ENCODE measurements at places on chromosomes 2 and 18.

GRCh38 chr2:217231212-217231611 is 371.3 kb upstream of the TNP1 start:
- DNase-seq: no peak

- DNase-seq: no peak
These were observed 46.2 kb upstream of the TRIM43B start for GRCh38 chr2:95530734-95531133.

DNA sequence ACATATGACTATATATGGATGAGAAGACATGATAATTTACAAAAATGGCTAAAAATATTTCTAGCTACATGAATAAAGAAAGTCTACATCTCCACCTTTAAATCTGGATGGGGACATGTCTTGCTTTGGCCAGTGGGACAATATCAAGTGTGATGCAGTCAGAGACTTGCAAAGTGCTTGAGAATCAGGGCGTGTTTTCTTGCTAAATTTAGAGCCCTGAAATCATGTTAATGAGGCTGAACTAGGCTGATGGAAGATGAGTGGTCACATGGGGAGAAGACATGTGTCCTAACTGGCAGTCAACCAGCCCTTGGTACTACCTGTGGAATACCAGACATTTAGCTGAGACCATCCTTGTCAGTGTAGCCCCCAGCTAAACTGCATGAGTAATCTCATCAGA is 278.5 kb upstream of the RGPD4 start:
- DNase-seq: no peak

- DNase-seq: no peak
These were observed 19.9 kb upstream of the SCYGR1 start for GRCh38 chr2:227407591-227408151.

GRCh38 chr2:157433394-157433793 is 10.5 kb downstream of the CYTIP start:
- DNase-seq: no peak

DNA sequence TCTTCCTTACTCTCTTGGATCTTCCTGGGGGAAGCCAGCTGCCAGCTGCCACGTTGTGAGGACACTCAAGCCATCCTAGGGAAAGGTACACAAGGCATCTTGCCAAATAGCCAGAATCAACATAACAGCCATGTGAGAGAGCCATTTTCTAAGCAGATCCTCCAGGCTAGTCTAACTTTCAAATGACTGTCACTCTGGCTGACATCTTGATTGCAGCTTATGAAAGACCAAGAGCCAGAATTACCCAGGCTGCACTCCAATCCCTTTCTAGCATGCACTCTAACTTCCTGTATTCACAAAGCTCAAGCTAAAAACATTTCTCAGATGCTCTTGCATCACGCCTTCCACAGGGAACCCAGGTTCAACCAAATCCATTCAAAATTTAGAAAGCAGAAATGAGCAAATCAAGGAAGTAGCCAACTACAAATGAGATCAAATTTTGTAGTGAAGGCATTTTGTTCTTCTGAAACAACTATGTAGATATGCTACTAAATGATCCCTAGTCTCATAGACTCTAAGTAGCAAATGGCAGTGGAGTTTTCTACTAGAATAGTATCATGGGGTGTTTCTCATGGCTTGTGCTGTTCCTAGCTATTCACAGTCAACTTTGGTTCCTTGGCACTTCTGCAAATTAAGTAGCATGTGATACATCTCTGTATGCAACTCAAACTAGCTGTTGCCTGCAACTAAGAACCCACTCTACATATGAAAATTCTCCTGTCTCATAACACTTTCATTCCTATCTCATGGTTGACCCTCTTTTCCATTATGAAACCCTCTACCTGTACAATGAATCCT is 281.9 kb downstream of the ZEB2 start:
- DNase-seq: no peak

GRCh38 chr2:190199530-190199929 is 120.1 kb downstream of the HIBCH start:
- DNase-seq: no peak

GRCh38 chr2:229530434-229530833 is 183.9 kb downstream of the DNER start:
- DNase-seq: no peak

DNA sequence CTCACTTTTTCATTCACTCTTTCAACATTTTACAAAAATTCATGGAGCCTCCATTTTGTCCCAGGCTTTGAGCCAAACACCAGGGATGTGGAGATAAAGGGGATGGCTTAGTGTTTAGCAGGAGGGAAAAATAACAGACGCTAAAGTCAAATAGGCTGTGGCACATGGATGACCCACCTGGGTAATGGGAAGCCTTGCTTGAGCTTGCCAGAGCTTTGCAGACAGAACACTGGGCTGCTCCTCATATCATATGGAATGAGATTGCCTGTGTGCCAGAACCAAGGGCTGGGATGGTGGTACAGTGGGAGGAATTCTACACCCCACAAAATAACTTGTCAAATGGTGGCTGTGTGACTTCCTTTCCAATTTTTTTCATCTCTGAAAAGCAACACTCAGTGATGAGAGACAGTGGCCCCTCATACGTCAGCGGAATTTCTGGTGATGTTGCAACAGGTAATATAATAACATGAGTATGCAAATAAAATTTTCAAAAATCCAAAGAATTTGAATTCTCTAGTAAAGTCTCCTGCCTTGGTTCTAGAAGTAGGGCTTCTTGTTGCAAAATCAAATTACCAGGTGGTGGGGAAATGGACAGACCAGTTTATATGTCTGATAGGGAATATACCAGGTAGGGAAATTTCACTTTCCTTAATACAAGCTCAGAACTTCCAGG is 252.9 kb downstream of the CLIP4 start:
- no peak for DNase-seq

GRCh38 chr2:140164449-140164848 is 1384.3 kb upstream of the NXPH2 start:
- no peak for DNase-seq

GRCh38 chr2:176566961-176567360 is 297.7 kb downstream of the MTX2 start:
- DNase-seq: no peak

GRCh38 chr18:26052505-26052904 is 37.9 kb downstream of the SS18 start:
- DNase-seq: no peak

GRCh38 chr18:35661483-35662146 is 80.1 kb downstream of the GALNT1 start:
- DNase-seq: no peak

- no peak for DNase-seq
These were observed 109.8 kb upstream of the SEC11C start for GRCh38 chr18:59029663-59030429.

DNA sequence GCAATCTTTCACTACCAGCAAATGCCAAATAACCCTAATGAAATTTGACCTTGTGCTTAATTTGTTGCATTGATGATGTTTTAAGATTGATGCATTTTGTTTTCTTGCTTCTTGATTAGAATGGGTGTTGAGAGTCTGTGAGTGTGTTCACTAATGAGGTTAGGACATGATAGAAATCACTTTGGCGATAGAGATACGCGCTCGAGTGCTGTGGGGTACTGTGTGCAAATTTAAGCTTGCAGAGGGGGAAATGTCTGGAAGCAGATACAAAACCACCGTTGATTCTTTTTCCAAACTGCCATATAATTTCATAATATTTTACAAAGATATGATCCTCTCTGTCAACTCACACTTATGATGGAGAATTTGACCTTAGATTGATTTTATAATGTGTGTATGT is 200.9 kb downstream of the PIEZO2 start:
- no peak for DNase-seq

DNA sequence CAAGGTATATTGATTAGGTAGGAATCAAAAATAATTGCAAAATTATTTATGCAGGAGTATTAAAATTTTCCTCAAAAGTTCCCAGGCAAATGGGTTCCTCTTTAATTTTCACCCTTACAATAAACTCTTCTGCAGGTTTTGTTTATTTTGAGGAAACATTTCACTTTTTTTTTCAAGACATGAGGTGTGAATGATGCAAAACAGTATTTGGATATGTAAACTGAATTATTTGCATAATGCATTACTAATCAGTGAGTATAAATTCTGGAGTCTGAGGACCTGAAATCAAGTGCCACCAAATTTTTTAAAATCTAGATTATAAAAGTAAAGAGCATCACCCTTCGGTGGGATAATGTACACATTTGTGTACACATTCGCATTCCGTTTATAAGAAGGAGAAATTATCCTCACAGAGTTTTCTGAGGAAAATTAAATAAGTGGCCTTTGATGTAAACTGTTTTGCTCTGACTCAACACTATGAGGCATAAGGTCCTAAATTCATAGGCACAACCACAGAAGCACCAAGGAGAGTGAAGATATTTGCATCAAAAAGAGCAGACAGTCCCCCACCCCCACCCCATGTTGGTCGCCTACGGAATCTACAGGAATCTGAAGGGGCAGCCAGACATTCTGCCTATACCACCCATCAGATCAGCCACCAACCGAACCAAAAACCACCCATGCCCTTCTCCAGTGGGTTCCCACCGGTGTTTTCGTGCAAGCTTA is 33.1 kb downstream of the BCL11A start:
- DNase-seq: no peak

DNA sequence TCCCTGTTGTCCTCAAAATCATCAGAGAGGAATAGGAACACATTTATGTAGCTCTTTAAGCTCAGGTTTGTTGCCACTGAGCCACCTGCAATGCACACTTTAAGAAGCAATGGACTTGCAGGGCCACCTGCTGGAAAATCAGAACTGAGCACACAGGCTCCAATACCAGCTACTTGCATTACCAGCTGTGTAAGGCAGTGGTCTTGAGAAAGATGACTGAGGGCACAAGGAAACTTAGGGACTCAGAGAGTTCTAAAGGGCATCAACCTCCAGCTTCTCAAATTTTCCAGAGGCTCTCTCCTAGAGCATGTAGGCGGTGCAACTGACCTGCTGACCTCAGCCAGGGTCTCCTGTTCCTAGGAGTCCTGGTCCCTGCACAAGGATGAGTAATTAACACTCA is 2.5 kb upstream of the CNDP2 start:
- no peak for DNase-seq

DNA sequence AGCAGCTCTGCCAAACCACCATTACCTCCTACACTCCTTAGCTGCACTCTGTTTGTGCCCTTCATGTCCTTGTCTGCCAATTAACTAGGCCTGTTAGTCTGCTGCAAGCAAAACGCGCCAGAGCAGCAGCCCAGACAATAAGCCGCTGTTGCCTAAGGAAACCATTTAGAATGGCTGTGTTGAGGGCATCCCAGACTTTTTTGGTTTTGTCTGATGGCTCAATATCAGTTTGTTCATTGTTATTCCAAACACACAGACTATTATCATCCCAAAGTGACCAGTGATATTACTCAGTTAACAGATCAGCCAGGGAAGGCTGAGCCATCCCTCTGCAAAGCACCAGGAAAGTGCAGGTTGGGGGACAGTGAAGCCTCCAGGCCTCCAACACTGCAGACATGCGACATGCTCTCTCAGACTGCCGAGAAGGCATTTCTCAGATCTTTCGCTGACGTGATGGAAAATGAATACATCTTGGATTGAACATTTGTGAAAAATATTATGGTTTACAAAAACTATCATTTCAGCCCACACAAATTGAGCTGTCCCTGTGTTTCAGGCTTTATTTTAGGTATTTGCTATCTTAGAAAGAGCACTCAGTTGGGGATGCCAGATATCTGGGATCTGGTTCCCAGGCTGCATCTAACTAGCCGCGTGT is 182.0 kb upstream of the HNRNPA3 start:
- no peak for DNase-seq

DNA sequence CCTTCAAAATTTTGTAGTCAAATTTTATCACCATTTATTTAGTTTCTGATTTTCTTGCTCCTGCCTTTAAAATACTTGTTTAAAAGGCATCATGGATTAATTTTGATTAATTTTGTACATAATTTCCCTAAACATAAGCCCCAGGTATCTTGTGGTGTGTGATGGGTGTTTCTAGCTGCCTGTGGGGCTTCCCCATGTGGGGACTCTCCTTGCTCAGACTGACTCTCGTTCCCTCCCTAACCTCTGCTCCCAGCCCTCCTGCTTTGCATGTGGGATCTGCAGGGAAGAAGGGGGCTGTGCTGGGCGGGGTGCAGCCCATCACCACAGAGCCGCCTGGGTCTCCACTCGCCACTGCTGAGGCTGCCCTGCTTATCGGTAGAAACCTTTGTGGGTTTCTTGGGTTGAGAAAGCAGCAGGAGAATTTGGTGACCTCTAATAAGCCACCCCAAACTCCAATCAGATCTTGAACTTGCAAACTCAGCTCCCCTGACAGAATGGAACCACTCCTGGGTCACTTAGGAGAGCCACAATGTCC is 72.5 kb downstream of the MRPS9 start:
- DNase-seq: no peak

- DNase-seq: no peak
These were observed 121.8 kb upstream of the SERPINE2 start for GRCh38 chr2:224160917-224161316.

DNA sequence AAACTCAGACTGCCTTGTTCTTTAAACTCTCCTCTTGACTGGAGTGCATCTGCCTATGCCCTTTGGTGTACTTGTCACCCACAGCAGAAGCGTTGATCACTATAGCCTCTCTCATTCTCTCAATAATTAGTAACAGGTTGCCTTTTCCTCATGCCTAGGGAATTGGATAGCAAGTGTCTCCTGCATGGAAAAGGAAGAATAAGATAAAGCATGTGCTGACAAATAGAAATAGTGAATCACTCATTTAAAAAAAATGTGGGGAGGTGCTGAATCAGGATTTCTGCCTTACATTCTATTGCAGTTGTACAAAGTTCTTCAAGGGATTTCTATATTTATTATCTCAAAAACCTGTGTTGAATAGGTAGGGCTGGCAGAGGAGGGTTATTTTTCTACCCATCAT is 323.0 kb downstream of the TXNL1 start:
- DNase-seq: no peak

DNA sequence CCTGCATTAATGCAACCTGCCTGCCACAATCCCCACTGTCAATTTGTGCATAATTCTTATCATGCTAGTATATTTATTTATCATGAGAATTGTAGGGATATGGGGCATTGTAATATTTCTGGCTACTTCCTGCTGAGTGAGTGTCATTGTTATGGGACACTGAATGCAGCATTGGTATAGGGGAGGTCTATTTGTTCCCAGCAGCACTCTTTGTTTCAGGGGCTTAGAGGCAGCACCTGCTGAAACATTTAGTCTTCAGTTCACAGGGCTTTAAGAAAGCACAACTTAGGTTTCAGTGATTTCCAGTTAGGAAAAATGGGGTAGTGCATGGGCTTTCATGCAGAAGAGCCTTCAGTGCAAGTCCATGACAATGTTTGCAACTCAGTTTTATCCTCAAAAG is 23.6 kb downstream of the SULT1C3 start:
- DNase-seq: no peak

GRCh38 chr2:66724241-66724640 is 289.3 kb downstream of the MEIS1 start:
- no peak for DNase-seq

DNA sequence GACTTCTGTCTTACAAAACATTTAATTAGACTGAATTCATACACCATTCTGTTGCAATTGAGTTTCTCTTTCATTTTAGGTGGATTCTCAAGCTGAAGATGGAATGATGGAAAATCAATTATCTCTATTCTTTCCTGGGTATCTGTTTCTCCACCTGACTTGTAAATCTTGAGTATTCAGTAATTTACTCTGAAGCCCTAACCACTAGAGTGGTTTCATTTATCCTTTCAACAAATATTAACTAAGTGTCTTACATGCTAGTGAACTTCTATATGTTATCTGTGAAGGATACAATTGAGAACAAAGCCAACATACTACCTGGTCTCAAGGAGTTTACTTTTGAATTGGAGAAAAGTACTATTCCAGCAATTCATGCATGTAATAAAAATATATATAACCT is 94.1 kb upstream of the ZNF804A start:
- DNase-seq: no peak

- no peak for DNase-seq
These were observed 194.4 kb upstream of the SPRED2 start for GRCh38 chr2:65626831-65627230.
